Natural killer cell treated with Interleukin-12 subunit alpha and Interleukin-12 subunit beta and Interleukin-15 and Interleukin-18, amount 100 ng/mL, for 72 hours (primary cell): ENCODE measurements at places on chromosomes 3 and 15. TPM values are rescaled to one million over a fixed set of nuclear protein-coding genes. Genes with fewer than 3 reads are reported as not detected.

DNA sequence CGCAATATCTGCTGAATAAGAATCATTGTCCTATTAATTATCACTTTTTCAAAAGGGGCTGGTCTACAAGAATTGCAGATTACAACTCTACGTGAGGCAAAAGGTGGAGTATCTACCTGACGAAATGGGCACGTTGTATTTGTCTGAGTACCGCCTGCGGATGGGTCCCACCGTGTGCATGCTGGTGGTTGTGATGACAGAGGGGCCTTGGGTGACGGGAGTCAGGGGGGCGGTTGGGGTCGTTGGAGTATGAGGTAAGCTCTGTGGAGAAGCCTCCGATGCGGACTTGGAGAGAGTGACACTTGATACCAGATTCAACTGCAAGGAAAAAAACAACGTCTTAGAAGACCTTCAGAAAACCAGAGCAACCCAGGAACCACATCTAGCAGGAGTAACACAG lies 605.8 kb downstream of the FOXP1 start:
- no peak for DNase-seq

The TMEM39A gene
- 66.6 TPM for total RNA-seq

GRCh38 chr3:159560214-159560979 lies 428.2 kb upstream of the IL12A start:
- DNase-seq, result no peak

The STARD9 gene
- total RNA-seq, result 22.6 TPM

DNA sequence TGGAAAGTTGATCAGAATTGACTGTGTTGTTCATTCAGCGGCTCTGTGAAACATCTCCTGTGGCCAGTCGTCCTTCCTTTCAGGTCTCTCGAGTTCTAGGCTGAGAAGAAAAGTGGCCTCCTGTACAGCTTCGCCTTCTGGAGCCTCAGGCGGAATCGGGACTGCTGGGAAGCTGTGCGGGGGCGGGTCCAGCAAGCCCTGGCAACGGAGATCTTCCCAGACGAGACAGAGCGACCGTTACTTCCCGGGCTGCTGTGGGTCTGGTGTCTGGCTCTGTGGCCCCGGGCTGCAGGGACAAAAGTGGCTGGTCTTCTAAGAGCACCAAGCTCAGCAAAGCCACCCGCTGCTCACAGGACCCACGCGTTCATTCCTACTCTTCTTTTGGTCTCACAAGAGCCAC lies 88.6 kb upstream of the CACNA2D3 start:
- DNase-seq, result no peak

The DLEC1 gene
- 0.25 TPM for total RNA-seq

GRCh38 chr15:89761009-89761831 lies 10.2 kb upstream of the MESP1 start:
- no peak for DNase-seq

GRCh38 chr3:102299125-102299877 lies 135.5 kb upstream of the ZPLD1 start:
- no peak for DNase-seq

- no peak for DNase-seq
These were observed 100.5 kb downstream of the XXYLT1 start for GRCh38 chr3:195170496-195170895.

DNA sequence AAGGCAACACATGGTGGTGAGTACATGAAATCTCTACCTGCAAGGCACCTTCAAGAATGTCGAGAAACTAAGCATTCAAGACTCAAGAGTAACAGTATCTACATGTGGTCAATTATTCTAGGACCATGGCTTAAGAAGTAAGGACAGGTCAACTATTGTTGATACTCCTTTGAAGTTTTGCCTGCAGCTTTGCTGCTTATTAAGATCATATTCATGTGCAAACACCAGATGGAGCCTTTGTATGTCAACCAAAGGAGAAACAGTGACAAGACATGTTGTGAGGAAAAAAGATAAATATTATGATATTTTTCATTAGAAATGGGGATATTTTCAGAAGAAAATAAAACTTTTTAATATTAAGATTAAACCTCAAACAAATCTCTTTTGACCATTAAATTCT lies 52.3 kb upstream of the FGF7 start:
- DNase-seq, result no peak

DNA sequence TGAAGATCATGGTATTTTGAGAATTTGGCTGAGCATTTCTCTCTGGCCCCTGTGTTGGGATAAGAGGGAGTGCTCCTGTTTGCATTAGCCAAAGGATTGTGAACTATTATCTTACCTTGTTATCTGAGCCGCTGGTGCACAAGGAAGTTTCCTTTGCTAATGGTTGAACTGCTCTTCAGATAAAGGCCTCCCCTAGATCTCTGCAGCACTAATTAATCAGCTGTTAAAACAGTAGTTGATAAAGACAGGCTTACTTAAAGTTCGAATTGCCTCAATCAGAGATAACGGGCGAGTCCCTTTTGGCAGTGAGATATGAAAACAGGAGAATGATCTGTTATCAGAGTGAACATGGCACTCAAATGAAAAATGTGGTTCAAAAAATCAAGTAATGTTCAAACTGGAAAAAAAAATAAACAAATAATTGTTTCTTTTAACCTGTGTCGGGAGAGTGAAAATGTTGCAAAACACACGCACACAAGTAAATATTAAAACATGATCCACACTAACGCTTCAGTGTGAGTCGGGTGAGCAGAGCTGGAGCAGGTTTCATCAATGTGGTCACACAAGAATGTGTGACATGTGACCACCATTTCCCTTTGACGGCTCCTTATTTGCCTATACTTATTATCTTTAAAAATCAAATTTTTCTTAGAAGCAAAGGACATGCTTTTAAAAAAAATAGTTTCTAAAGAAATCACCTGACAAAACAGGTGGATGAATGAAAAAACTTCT lies 469.1 kb downstream of the SOX2 start:
- DNase-seq, result no peak

DNA sequence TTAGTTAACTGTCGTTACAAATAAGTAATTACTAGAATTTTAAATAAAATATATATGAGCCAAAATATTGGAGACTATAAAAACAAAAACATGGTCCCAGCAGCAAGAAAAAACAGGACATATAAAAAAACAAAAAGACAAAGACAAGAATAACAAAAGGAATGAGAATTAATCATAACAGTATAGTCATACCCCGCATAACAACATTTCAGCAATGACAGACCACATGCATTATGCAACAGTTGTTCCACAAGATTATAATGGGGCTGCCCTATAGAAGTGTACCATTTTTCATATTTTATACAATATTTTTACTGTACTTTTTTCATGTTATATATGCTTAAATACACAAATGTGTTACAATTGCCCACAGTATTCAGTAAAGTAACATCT lies 5.6 kb downstream of the HLTF start:
- no peak for DNase-seq

- no peak for DNase-seq
These were observed 23.5 kb downstream of the TPRG1 start for GRCh38 chr3:189195302-189195701.

- no peak for DNase-seq
These were observed 10.3 kb upstream of the DNAJC13 start for GRCh38 chr3:132407025-132407424.

DNA sequence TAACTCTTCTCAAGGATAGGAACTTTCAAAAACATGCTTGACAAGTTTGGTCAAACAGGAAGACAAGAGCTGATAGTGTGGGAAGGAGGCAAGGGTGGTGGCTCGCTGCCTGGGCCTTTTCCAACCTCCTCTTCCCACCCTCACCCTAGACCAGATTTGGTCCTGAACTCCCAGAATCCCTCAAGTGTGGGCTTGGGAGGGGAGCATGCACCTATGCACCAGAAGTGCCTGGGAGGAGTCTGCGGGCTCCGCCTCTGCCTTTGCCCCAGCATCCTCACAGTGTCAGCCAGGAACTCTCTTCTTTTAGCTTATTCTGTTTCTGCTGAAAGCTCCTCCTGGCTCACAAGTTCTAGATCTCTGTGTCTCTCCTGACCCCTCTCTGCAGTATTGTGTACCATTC lies 126.2 kb upstream of the MRPS22 start:
- no peak for DNase-seq

The ZNF148 gene
- 40.9 TPM for total RNA-seq

GRCh38 chr3:54213907-54214306 lies 91.6 kb downstream of the CACNA2D3 start:
- no peak for DNase-seq

The GAP43 gene
- total RNA-seq, result 0.50 TPM

GRCh38 chr3:106168962-106169750 lies 300.3 kb upstream of the CBLB start:
- no peak for DNase-seq
